ENCODE measurements at places on chromosomes 2 and 18. TPM values are rescaled to one million over a fixed set of nuclear protein-coding genes. Genes with fewer than 3 reads are reported as not detected.

Gene HOXD9
- total RNA-seq, result 4.4 TPM

Gene DLGAP1
- total RNA-seq, result 0.99 TPM

GRCh38 chr2:69798290-69798908 lies 31.1 kb upstream of the GMCL1 start:
- H3K27ac ChIP-seq, result no peak overlapping the region
- no peaks in the 10 kb centered on the region for H3K4me1 ChIP-seq
- H3K4me3 ChIP-seq, result peak overlapping the region; percentile 6
- H3K27me3 ChIP-seq, result no peaks in the 10 kb centered on the region
- no peaks in the 10 kb centered on the region for H3K36me3 ChIP-seq

Gene XIRP2
- total RNA-seq, result 0.24 TPM

DNA sequence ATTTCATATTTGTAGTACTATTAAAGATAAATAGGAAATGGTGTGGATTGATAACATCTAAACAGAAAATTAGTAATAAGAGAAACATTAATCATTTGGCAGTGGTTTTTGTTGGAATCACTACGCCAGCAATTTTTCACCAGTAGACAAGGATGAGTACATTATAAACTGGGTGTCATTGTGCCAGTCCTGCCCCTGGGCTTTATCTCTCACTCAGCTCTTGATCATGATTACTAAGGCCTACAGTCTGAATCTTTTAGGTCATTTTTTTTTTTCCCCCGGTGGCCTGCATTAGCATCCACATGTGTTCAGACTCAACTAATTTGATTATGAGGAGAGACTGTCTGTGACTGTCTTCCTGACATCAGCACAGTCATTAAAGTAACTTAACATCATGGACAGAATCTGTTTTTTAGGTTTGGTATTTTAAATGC lies 16.2 kb downstream of the GULP1 start:
- H3K4me3 ChIP-seq, result no peak overlapping the region
- peaks cover 36% of the 10 kb centered on the region for H3K4me1 ChIP-seq
- H3K27me3 ChIP-seq, result no peaks in the 10 kb centered on the region
- peaks cover 3% of the 10 kb centered on the region for H3K36me3 ChIP-seq

- no peak overlapping the region for H3K27ac ChIP-seq
- no peaks in the 10 kb centered on the region for H3K4me1 ChIP-seq
- H3K36me3 ChIP-seq, result no peaks in the 10 kb centered on the region
- DNase-seq, result no peak
These were observed 61.8 kb upstream of the LAPTM4A start for GRCh38 chr2:20113004-20113796.

Gene BCL11A
- 29.7 TPM for total RNA-seq

Gene POTEC
- total RNA-seq, result not detected

GRCh38 chr2:46569061-46569560 lies 89.7 kb downstream of the TMEM247 start:
- H3K4me3 ChIP-seq, result no peak overlapping the region
- H3K27ac ChIP-seq, result no peak overlapping the region
- peaks cover 41% of the 10 kb centered on the region for H3K36me3 ChIP-seq
- no peaks in the 10 kb centered on the region for H3K27me3 ChIP-seq

DNA sequence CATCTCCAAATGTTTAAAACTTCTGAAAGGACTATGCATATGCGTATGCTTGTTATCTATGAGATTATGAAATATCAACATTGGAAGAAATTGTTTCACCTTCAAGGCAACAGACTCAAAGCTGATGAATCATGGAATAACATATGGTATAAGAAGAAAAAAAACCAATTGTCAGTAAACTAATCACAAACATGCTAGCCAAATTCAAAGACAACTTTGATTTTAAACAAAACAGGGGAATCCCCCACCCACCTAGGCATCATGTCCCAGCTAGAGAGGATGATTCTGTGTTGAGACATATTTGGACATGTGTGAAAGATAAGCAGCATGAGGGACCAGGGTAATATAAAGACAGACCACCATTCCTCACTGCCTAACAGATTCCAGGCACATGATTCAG lies 147.7 kb downstream of the WDPCP start:
- H3K27ac ChIP-seq, result no peak overlapping the region
- no peak overlapping the region for H3K4me3 ChIP-seq
- H3K27me3 ChIP-seq, result no peaks in the 10 kb centered on the region
- no peak for DNase-seq

Gene METTL4
- 15.0 TPM for total RNA-seq

- H3K4me3 ChIP-seq, result no peak overlapping the region
- no peaks in the 10 kb centered on the region for H3K4me1 ChIP-seq
- H3K27me3 ChIP-seq, result no peaks in the 10 kb centered on the region
- H3K27ac ChIP-seq, result no peak overlapping the region
These were observed 159.2 kb downstream of the FAM210A start for GRCh38 chr18:13566941-13567746.

Gene UCN
- total RNA-seq, result 0.32 TPM

Gene MROH2A
- not detected for total RNA-seq

Gene SCG2
- not detected for total RNA-seq

Gene MC5R
- not detected for total RNA-seq

DNA sequence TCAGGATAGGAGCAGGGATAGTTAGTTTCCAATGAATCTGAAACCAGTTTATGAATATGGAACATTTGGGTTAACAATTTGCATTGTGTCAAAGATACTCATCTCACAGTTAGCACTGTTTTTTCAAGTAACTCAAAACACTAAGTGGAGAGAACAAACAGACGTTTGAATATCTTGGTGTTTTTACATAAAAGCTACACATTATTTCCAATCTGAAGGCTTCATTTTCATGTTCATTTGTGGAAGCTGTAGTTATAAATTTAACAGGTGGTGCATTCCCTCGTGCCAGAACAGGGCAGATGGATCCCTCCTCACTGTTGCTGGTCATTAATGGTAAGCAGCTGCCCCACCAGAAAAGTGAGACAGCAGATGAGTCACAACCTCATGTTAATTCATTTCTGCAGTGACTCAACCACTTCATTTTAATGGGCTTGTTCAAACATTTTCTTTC lies 286.9 kb downstream of the TMX3 start:
- H3K4me3 ChIP-seq, result no peak overlapping the region
- no peaks in the 10 kb centered on the region for H3K27me3 ChIP-seq
- no peaks in the 10 kb centered on the region for H3K36me3 ChIP-seq

Gene PIEZO2
- total RNA-seq, result 0.32 TPM

GRCh38 chr2:113765276-113765675 lies 8.8 kb upstream of the SLC35F5 start:
- DNase-seq, result no peak
- no peaks in the 10 kb centered on the region for H3K27me3 ChIP-seq
- H3K4me1 ChIP-seq, result no peaks in the 10 kb centered on the region
- H3K27ac ChIP-seq, result no peak overlapping the region
- H3K36me3 ChIP-seq, result no peaks in the 10 kb centered on the region

DNA sequence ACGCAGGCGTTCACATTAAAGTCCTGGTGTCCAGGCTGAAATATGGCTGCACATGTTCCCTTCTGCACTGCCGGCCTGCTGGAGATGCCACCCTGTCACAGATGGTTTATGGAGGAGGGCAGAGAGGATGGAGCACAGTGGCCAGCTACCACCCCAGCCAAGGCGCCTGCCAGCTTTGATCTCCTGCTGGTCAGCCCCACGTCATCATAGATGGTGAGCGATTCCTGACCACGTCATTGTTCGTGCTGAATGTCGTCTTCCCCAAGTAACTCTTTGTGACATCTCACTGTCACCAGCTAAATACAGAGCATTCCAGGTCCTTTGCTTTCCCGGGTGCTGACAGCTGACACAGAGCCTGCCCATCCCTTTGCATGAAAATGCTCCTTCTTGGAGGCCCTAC lies 248.3 kb downstream of the TTC32 start:
- no peak overlapping the region for H3K27ac ChIP-seq
- H3K4me1 ChIP-seq, result no peaks in the 10 kb centered on the region
- DNase-seq, result no peak
- no peaks in the 10 kb centered on the region for H3K27me3 ChIP-seq

GRCh38 chr2:136433261-136433660 lies 315.3 kb upstream of the CXCR4 start:
- no peaks in the 10 kb centered on the region for H3K27me3 ChIP-seq
- H3K36me3 ChIP-seq, result no peaks in the 10 kb centered on the region
- H3K27ac ChIP-seq, result no peak overlapping the region
- no peaks in the 10 kb centered on the region for H3K4me1 ChIP-seq
- DNase-seq, result no peak
- H3K4me3 ChIP-seq, result no peak overlapping the region

GRCh38 chr2:174009488-174010223 lies 44.5 kb upstream of the SP3 start:
- H3K36me3 ChIP-seq, result no peaks in the 10 kb centered on the region
- peaks cover 17% of the 10 kb centered on the region for H3K4me1 ChIP-seq
- no peaks in the 10 kb centered on the region for H3K27me3 ChIP-seq
- H3K27ac ChIP-seq, result no peak overlapping the region

Data from SJCRH30 (cell line).